ENCODE measurements at places on chromosomes 4 and X. TPM values are rescaled to one million over a fixed set of nuclear protein-coding genes. Genes with fewer than 3 reads are reported as not detected.

Gene ABLIM2
- under 0.01 TPM for total RNA-seq

Gene CFP
- total RNA-seq = 0.33 TPM

Gene EVC2
- 12.7 TPM for total RNA-seq

Gene RASL11B
- 0.66 TPM for total RNA-seq
